ENCODE measurements at places on chromosomes 5 and 9.

GRCh38 chr9:116141864-116142561 is 11.6 kb upstream of the PAPPA start:
- DNase-seq, result no peak

DNA sequence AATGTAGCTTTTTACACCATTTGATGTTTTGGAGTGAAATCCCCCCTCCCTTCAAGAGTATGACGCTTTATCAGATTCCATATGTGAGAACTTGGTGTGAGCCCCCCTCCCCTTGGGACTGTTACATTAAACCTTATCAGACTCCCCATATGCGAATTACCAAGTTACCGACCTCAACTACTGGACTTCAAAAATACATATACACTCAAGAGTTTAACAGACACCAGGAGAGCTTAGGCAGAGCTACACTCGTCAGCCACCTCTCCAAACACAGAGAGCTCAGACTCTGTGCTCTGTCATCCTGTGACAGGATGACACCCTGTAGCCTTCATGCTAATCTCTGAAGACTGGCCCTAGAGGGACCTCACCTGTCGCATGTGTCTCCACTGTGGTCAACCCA is 50.2 kb downstream of the FAM114A2 start:
- no peak for DNase-seq

- DNase-seq, result no peak
Observed at GRCh38 chr5:41510176-41510831, at the start of gene PLCXD3. TSS of gene PLCXD3 (minus strand) at chr5:41510601. CDS start at chr5:41510526, 75 bp downstream.

DNA sequence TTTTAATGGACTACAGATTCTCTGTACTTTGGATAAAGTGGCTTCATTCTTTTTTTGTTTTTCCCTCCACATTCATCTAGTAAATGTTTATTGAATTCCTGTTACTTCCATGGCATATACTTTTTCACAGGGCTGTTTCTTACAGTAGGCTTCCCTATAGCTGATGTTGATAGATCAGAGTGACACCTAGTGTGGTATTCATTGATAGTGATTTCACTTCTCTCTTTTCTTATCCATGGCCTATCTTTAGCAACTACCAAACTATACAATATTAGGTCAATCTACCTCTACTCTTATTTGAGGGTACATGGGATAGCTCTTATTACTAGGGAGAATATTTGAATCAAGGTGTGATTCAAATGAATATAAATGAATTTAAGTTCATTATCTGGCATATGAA is 35.8 kb downstream of the FSD1L start:
- DNase-seq, result no peak

- DNase-seq, result no peak
Observed at GRCh38 chr9:91017245-91017644, 215.6 kb downstream of the SYK start.

DNA sequence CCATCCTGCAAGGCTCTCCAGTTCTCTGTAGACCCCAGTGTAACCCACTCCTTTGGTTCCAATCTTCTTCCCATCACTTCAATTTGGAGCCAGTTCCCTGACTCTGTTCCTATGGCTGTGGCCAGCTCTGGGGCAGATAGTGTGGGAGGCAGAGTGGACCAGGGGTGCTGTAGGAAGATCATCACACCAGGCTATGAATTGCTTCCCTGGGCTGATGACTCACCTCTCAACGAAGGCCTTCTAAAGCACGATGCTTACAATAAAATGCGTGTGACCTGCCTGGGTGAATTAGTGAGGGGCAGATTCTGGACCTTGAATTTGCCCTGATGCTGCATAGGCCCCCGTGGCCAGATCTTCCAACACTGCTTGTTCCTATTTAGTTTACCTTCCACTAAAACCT is 289.7 kb downstream of the FBXL7 start:
- no peak for DNase-seq

- no peak for DNase-seq
Observed at GRCh38 chr5:493119-493701, 31.0 kb downstream of the SLC9A3 start.

DNA sequence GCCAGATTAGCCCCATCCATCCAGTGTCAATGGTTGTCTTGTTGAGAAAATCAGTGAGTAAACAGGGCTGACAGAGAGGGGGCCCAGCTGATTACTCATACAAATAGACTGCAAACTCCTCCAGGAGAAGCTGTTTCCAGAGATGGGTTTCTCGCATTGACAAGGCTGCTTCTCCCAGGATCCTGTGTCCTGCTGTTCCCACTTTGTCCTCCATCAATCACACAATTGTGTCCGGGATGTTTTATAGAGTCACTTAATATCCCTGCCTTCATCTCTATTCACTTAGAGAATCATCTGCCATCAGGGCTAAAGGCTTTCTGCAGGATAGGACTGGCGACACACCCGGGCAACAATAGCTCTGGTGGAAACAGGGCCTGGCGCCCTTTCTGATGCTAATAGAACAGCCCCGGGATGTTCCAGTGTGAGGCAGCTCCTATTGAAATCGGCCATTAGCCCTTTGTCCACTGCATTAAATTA is 71.7 kb upstream of the TBCA start:
- DNase-seq, result no peak

DNA sequence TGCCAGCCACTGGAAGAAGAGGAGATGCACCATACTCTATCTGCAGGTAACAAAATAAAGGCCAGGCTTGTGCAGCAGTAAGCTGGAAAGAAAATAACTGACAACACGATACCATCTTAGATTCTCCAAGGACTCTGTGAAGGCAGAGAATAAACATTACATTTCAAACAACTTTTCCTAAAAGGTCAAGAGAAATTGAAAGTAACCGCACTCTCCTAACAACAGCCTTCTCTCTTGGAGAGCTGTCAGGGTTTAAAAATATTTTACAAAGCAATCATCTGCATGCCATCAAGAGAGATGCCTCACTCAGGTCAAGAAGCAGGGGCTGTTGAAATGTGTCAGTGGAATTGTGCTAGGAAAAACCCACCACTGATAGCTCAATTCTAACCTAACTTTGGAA is 13.5 kb upstream of the TTLL11 start:
- no peak for DNase-seq

Measured in GM06990 (cell line).